ENCODE measurements at places on chromosomes 4 and X.

DNA sequence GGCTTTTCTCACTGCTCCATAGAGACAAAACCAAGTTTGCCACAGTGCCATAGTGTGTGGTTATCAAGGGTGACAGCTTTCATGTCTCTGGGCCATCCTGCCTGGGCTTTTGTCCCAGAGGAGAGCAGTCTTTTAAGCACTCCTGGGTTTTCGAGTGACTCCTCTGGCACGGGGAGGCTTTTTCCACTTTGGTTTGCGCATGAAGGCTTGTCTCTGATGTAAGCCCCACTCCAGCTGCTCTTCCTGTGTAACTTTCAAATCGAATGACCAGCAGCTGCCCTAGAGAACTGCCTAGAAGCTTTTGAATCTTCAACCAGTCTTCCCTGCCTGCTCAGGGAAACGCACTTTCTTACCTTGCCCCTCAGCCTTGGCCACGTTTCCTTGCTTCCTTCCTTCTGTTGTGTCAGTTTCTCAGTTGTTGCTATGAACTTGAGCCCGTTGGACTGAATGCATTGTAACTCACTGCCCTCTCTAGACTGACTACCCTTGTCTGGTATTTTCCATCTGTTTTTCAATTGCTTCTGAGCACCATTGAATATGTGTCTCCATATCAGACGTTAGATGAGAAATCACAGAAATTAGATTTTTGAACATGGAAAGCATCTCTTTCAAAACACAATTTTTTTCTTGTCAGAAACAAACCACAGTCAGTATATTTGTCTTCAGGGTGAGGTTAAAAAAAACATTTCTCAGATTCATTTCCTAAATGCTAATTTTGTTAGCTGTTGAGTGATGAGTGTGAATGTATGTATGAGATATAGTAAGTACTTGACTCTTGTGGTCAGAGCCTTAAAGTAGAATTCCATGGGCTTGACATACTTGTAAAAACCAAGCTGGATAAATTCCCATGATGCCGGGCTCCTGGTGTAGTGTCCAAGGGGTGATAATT lies 45.3 kb downstream of the SLC9A6 start:
- no peak for DNase-seq
- H3K27ac ChIP-seq, result peak overlapping the region; percentile 78
- H3K36me3 ChIP-seq, result no peaks in the 10 kb centered on the region
- no peak overlapping the region for H3K4me3 ChIP-seq
- no peaks in the 10 kb centered on the region for H3K4me1 ChIP-seq
- H3K27me3 ChIP-seq, result peaks cover 4% of the 10 kb centered on the region

GRCh38 chrX:37409278-37409677 lies 60.1 kb downstream of the PRRG1 start:
- no peaks in the 10 kb centered on the region for H3K36me3 ChIP-seq
- no peak for DNase-seq
- H3K27me3 ChIP-seq, result no peaks in the 10 kb centered on the region
- H3K4me1 ChIP-seq, result no peaks in the 10 kb centered on the region
- H3K27ac ChIP-seq, result no peak overlapping the region

- H3K4me3 ChIP-seq, result no peak overlapping the region
- no peaks in the 10 kb centered on the region for H3K36me3 ChIP-seq
Observed at GRCh38 chrX:78754917-78755316, 7.4 kb downstream of the LPAR4 start.

- no peaks in the 10 kb centered on the region for H3K27me3 ChIP-seq
- no peak for DNase-seq
- no peak overlapping the region for H3K4me3 ChIP-seq
- no peaks in the 10 kb centered on the region for H3K4me1 ChIP-seq
Observed at GRCh38 chr4:181507938-181508337, 735.3 kb upstream of the TENM3 start.

DNA sequence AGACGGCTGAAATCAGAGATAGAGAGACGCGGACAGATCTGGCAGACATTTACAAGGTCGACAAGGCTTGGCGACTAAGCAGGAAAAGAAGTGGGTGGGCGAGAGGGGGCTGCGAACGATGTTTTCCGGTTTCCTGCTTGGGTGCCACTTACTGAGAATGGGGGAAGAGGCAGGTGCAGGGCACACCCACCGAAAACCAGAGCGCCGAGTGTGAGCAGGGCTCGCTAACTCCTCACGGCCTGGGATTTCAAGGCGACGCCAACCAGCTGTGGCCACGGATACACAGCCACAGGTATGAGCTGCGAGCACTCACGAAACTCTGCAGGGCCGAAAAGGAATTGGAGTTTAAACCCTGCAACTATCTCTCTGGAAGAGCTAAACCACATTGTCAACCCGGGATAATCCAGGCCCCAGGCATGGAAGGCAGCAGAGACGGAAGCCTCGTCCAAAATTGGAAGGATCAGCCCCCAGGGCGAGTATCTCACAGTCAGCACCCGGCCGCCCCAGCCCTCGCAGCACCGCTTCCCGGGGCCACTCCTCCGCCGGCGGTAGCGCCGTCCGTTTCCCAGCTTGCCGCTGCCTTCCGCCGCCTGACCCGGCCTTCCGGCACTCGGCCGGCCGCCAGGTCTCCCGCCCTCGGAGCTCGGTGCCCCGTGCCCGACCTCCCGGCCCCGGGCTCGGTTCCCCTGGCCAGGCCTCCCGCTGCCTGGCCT lies 778 bp downstream of the CASP3 start:
- H3K27me3 ChIP-seq, result no peaks in the 10 kb centered on the region
- H3K4me1 ChIP-seq, result peaks cover 38% of the 10 kb centered on the region
- H3K27ac ChIP-seq, result peak overlapping the region; percentile 98
- H3K4me3 ChIP-seq, result peak overlapping the region; percentile 93
